ENCODE measurements at places on chromosomes 16 and 17.

DNA sequence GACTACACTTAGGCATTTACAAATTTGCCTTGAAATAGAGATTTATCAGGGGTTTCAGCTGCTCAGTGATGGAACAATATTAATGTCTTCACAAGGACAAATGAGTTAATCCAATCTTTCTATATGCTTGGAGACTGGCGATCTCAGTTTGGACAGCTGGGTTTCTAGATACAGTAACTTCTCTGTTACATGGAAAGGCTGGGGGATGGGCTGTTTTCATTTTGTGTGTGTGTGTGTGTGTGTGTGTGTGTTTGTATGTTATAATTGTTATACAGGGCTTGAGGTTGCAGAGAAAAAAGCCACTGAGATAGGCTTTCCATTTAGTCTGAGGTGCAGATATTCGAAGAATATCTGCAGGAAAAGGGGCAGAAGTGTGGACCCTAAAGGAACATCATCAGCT lies 359.3 kb upstream of the SALL1 start:
- DNase-seq, result no peak

GRCh38 chr17:50831471-50831928 lies 3.9 kb upstream of the WFIKKN2 start:
- no peak for DNase-seq

- DNase-seq, result no peak
Observed at GRCh38 chr17:59401725-59402124, 70.3 kb downstream of the YPEL2 start.

- DNase-seq, result no peak
Observed at GRCh38 chr17:73748508-73748907, 104.3 kb upstream of the SDK2 start.

GRCh38 chr17:9644910-9645751 lies at the start of gene USP43:
USP43 (plus strand) TSS chr17:9645517; CDS start chr17:9645633, 116 bp downstream.
- peak; percentile 24 for DNase-seq
